Osteoblast (primary cell): ENCODE measurements at places on chromosomes 16 and 17. TPM values are rescaled to one million over a fixed set of nuclear protein-coding genes. Genes with fewer than 3 reads are reported as not detected.
A peak's percentile ranks its signal among the peaks of the same experiment; 100 is the strongest.

Gene ASGR2
- under 0.01 TPM in 1 of 2 replicates, not detected in the other for total RNA-seq

GRCh38 chr16:10738231-10739077, 5.2 kb upstream of the NUBP1 start:
- peaks cover 24% of the 10 kb centered on the region for H3K4me1 ChIP-seq
- no peak for DNase-seq
- no peaks in the 10 kb centered on the region for H3K36me3 ChIP-seq
- H3K4me3 ChIP-seq, result no peak overlapping the region
- H3K27me3 ChIP-seq, result no peaks in the 10 kb centered on the region

GRCh38 chr16:23482778-23483177, 27.5 kb downstream of the GGA2 start:
- H3K4me1 ChIP-seq, result no peaks in the 10 kb centered on the region
- H3K36me3 ChIP-seq, result peaks cover 76% of the 10 kb centered on the region
- no peaks in the 10 kb centered on the region for H3K27me3 ChIP-seq
- no peak for DNase-seq

GRCh38 chr17:8481089-8481488, 45.4 kb downstream of the NDEL1 start:
- DNase-seq, result no peak
- no peak overlapping the region for H3K27ac ChIP-seq
- peaks cover 73% of the 10 kb centered on the region for H3K36me3 ChIP-seq
- peaks cover 15% of the 10 kb centered on the region for H3K4me1 ChIP-seq

DNA sequence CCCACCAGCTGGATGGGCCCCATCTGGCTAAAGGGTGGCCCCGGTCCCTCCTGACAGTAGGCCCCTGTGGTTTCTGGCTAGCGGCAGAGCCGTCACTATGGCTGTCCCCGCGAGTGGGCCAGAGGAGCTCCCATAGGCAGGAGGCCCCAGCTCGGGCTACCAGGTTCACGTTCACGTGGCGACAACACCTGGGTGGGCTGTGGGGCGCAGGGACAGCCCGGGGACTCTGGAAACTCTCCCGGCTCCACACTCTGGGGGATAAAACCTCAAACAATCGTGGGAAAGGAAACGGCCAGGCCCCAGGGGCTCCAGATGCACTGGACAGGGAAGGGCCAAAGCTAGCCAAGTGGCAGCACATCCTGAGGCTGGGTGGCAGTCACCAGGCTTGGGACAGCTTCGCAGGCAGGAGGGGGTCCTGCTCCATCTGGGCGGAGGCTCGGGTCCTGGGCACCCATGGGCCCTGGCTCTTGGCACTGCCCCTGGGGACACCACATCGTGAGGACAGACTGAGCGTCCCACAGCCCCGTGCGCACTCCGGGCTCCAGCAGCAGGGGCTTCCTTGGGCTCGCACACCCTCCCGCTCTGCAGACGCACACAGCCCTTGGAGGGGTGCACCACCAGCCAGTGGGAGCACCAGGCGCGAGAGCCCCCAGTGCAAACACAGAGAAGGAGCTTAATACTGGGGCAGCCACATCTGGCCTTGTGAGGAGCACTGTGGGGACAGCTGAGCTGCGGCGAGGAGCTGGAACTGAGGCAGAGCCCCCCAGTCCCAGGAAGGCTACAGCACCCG, 4.4 kb downstream of the RNF166 start:
- peak overlapping the region; percentile 53 for H3K27ac ChIP-seq
- H3K27me3 ChIP-seq, result no peaks in the 10 kb centered on the region
- peak overlapping the region; percentile 52 for H3K4me3 ChIP-seq
- peaks cover 21% of the 10 kb centered on the region for H3K4me1 ChIP-seq

- H3K4me1 ChIP-seq, result no peaks in the 10 kb centered on the region
- H3K36me3 ChIP-seq, result peaks cover 4% of the 10 kb centered on the region
- no peak overlapping the region for H3K27ac ChIP-seq
- H3K4me3 ChIP-seq, result no peak overlapping the region
Measured at GRCh38 chr16:67773099-67773498, 33.3 kb downstream of the RANBP10 start.

DNA sequence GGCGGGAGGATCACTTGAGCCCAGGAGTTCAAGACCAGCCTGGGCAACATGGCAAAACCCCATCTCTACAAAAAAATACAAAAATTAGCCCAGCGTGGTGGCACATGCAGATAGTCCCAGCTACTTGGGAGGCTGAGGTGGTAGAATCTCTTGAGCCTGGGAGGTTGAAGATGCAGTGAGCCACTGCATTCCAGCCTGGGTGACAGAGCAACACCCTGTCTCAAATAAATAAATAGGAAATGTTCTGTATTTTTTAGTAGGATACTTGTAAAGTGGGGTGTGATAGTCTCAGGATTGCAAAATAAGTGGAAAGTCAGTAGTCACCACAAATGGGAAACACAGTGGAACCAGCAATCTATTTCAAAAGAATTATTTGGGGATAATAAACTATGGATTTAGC, 4.0 kb downstream of the RSPRY1 start:
- H3K4me1 ChIP-seq, result peaks cover 54% of the 10 kb centered on the region
- no peak for DNase-seq
- H3K27ac ChIP-seq, result no peak overlapping the region
- no peak overlapping the region for H3K4me3 ChIP-seq
